ENCODE measurements at places on chromosomes 11 and 22.

DNA sequence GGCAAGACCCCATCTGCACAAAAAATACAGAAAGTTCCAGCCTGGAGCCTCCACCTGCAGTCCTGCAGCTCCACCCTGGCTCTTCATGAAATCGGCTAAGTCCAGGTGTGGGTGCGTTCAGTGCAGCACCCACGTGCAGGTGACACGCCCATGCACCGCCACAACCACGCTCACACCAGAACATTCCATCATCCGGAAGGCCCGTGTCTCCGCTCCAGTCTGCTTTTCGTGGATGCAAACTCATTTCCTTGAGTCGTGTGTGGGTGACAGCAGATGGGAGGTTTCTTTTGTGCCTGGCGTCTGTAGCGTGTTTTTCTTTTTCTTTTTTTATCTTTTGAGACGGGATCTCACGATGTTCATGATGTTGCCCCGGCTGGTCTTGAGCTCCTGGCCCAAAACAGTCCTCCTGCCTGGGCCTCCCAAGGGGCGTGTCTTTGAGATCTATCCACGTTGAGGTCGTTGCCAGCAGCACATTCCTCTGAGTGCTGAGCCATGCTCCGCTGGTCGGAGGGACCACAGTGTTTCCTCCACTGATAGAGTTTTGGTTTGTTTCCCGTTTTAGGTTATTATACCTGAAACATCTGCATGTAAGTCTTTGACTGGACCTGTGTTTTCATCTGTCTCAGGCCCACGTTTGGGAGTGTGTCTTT, 7.2 kb downstream of the PTDSS2 start:
- DNase-seq, result no peak

- DNase-seq, result no peak
Measured at GRCh38 chr11:61442616-61443015, 12.7 kb downstream of the SDHAF2 start.

- DNase-seq, result peak; percentile 61
Measured at GRCh38 chr22:45799291-45799690, 127.7 kb downstream of the ATXN10 start.

GRCh38 chr11:20364341-20364792, 853 bp downstream of the HTATIP2 start:
- no peak for DNase-seq

DNA sequence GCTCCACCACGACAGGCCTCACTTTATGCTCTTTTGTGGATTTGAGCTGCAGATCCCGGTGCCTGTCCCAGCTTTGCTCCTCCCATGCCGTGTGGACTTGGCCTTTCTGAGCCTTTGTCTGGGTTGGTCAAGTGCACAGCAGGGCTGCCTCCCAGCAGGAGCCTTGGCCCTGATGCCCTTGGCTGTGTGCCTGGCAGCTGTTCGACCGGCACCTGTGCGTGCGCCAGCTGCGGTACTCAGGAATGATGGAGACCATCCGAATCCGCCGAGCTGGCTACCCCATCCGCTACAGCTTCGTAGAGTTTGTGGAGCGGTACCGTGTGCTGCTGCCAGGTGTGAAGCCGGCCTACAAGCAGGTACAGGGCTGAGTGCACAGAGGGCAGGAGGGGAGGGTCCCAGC, 46.5 kb downstream of the MYO7A start:
- no peak for DNase-seq

- DNase-seq, result no peak
Measured at GRCh38 chr11:4118107-4118506, 23.5 kb downstream of the RRM1 start.

DNA sequence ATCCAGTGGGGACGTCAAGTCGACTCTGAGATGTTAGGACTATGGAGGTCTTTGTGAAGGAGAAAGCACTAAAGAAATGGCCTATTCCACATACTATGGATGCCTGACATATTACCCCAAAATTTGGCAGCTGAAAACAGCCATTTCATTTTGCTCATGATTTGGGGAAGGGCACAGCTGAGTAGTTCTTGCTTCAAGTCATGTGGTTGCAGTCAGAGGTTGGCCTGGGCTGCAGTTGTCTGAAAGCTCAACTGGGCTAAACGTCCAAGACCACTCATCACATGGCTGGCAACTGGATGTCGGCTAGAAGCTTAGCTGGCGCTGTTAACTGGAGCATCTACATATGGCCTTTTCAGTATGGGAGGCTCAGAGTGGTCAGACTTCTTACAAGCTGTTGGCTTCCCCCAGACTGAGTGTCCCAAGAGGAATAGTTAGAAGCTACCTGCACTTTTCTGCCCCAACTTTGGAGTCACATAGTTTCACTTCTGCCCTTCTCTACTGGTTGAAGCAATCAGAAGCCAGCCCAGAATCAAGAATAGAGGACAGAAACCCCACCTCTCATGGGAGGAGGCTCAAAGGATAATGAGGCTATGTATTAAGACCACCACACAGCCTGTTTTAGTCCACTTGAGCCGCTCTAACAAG, 14.1 kb downstream of the SLC35C1 start:
- peak; percentile 37 for DNase-seq
